ENCODE measurements at places on chromosomes 16 and 17.

GRCh38 chr16:14325502-14326401, 254.6 kb downstream of the MRTFB start:
- DNase-seq = no peak

DNA sequence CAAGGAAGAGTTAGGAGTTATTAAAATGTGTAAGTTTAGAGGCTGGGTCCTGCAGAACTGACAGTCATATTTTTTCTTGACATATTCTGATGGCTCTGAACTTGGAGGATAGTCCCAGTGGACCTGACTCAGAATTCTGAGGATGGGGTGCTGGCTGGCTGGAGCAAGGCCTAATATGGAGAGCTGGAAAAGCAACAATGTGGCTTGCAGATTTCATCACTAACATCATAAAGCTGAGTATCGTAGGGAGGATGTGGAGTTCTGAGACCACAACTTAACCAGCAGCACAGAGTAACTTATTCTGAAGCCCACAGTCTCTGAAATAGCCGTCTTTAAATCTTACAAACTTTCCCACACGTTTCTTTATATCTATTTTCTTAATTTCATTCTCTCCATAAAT, 2.3 kb downstream of the KRTAP1-5 start:
- no peak for DNase-seq

DNA sequence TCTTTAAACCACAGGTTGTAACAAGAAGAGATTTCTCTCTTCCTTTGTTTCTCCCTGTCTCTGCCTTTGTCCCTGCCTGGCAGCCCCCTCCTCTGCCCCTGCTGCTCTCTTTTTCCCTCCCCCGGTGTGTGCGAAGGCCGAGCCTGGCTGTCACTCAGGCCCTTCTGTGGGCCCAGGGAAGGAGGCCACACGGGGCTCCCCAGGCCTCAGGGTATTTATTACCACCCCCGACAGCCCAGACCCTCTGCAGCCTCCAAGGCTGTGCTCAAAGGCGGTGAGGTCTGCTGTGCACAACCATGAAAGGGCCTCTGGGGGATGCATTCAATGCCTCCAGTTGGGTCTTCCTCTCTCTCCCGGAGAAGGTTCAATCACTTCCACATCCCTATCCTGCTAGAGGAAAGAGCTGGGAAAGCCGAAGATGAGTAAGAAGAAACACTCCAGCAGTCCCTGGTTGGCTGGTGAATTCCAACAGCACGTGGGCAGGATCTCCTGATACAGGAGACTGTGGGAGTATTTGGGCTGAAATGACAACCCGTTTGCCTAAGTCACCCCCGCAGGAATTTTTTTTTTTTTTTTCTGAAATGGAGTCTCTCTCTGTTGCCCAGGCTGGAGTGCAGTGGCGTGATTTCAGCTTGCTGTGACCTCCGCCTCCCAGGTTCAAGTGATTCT, 34.2 kb downstream of the ZNF423 start:
- no peak for DNase-seq

- no peak for DNase-seq
These were observed 772 bp upstream of the KIF22 start for GRCh38 chr16:29789775-29790182.

DNA sequence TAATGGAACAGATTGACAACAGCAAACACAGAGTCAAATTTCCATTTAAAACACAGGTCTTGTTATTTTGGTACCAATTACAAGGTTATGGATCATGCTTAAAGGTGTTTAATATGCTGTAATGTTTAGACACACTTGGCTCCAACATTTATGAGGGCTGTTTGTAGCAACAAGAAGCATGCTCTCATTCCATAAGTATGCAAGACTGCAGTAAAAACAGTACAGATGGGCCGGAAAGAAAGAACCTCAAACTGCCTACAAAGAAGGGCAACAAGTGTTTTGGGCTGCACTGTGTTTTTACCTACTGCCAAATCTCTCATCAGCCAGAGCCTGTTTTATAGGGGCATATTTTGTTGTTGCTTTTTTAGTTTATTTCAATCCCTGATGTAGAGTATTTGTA, 100.5 kb upstream of the HS3ST3A1 start:
- no peak for DNase-seq

DNA sequence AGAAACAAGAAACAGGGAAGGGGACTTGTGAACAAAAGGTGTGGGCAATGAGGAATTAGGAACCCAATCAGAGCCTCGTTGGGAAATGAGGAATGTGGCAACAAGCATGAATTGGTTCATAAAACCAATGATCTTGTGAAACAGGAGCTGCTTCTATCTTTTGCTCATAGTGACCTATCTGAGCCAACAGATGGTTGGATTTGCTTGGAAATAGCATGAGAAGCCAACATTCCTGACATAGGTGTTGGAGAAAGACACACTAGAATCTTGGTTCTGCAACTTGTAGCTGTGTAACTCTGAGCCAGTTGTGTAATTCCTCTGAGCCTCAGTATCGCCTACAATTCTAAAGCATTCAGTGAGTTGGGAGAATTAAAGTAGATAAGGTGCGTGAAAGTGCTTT, 251.9 kb upstream of the AXIN2 start:
- DNase-seq = no peak

DNA sequence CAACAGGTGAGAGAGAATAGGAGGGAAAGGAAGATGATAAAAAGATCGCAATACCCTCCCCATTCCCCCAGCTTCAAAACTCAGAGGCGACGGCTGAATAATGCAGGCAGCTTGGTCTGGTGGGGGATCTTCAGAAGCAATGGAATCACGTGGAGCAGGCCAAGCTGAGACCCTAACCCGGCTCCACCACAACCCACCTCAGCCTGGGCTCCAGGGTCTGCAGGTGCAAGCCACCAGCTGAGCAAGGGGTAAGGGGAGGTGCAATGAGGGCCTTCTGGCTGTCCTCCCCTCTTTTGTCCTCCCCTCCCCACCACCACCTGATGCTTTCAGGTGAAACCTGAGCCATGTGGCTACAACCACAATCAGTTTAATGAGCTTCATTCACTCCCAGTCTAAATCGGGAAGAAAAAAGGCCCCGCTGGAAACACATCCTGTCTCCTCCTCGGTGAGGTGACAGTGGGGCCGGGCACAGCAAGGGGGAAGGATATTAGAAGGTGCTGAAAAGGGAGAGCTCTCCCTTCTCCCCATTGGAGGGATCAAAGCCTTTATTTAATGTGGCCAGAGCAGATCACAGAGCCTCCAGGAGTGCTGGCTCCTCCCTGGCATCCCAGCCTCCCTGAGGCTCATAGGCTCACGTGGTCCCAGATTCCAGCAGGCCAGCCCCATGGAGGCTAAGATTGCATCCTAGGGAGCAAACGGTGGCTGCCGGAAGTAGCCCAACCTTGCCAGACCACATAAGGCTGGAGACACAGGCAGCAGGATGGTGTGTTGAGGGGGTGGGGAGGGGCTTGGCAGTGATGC, 261.0 kb downstream of the SOX9 start:
- no peak for DNase-seq

DNA sequence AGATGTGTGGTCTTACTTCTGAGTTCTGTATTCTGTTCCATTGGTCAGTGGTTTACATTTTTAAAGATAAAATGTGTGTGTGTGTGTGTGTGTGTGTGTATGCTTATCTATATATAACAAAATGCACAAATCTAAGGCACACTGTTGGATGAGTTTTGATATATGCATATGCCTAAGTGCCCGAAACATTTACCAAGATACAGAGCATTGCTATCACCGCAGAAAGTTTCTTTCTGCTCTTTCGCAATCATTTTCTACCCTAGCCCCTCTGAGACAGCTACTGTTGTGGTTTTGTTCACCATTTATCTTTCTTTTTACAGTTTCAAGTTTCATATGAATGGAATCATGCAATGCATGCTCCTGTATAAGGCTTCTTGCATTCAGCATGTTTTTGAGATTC, 97.0 kb downstream of the MRTFB start:
- DNase-seq = no peak

GRCh38 chr16:46859719-46860152, 24.4 kb upstream of the GPT2 start:
- no peak for DNase-seq

DNA sequence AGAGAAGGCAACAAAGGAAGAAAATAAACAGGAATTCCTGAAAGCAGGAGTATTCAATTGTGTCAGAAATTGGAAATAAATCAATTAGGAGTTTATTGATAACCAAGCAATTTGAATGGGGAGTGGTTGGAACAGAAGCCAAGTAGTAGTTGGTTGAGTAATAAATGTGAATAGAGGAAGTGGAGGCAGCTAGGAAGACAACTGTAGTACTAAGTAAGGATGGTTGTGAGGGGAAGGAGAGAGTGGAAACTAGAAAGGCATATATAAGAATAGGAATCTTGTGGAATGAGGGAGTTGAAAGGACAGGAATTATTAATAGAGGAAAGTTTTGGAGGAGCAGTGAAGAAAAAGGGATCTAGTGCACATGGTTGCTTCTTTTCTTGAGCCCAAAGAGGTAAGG, 34.4 kb downstream of the NFAT5 start:
- no peak for DNase-seq

- no peak for DNase-seq
These were observed 12.4 kb downstream of the HBQ1 start for GRCh38 chr16:192686-193085.

DNA sequence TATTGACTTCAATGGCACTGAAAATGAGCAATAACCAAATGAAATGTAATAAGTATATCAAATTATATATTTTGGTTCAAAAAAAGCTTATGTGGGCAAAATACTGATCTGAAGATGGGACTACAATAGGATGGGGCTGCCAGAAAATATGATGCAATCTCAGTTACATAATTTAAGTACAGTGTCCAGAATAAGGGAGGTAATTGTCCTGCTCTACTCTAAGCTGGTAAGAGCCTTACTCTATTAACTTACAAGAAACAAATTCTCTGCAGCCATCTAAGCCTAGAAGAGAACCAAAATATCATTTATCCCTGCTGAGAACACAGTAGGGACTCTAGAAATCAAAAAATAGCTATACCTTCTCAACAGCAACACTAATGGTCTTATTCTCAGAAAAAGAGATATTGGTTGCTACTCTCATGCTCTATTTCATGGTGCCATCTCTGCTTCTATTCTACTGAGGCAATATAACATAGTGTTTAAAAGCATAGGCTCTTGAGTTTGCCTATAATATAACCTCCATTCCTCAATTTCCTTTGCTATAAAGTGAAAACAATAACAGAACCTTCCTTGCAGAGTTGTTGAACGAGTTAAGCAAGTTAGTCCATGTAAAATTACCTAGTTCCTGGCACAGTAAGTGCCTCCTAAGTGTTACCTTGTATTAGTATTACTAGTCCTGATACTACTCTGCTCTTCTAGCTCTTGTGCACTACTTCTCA, 19.9 kb downstream of the NQO1 start:
- no peak for DNase-seq

DNA sequence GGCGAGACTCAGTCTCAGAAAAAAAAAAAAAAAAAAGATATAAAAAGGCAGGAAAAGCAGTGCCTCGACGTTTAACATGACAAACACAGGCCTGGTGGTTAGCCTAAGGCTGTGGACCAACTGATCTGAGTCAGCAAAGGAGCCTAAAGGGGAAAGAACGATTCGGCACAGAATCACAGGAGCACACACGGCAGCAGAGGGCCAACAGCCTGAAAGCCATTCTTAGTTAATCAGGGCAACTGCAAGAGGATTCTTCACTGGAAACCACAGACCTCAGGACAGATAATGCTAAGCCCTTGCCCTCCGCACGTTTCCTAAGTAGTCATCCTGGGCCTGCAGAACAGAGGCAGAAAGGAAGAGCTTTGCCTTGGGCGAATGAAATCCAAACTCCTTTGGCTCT, 14.7 kb downstream of the TMEM11 start:
- no peak for DNase-seq

DNA sequence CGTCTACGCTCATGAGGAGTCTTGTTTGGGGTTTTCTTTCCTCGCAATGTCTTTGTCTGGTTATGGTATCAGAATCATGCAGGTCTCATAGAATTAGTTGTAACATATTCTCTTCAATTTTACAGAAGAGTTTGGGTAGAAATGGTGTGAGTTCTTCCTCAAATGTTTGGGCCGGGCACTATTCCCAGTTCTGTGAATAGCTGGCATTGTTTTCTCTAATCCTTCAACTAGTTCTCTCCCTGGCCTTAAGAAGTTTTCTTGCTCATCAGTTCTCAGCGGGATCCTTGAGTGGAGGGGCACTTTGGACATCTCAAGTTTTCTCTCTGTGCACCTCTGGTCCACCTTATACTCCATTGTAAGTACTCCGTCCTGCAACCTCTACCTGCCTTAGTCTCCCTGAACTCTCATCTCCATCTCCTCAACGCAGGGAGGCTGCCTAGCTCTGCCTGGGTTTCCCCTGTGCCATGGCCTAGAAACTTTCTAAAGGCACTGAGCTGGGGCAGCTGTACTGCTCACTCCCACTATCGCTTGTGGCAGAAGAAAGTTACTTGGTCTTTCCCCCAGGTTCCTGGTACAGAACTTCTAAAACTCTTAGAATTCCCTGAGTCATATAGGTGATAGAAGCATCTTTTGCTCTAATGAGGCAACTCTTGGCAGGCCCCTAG, 16.9 kb downstream of the NSMCE1 start:
- no peak for DNase-seq

- DNase-seq = no peak
These were observed 38.9 kb upstream of the SMPD3 start for GRCh38 chr16:68487203-68487514.

- no peak for DNase-seq
These were observed 196.7 kb downstream of the FTO start for GRCh38 chr16:53900667-53901066.

GRCh38 chr17:18159551-18160120, 24.0 kb upstream of the ALKBH5 start:
- DNase-seq = no peak

DNA sequence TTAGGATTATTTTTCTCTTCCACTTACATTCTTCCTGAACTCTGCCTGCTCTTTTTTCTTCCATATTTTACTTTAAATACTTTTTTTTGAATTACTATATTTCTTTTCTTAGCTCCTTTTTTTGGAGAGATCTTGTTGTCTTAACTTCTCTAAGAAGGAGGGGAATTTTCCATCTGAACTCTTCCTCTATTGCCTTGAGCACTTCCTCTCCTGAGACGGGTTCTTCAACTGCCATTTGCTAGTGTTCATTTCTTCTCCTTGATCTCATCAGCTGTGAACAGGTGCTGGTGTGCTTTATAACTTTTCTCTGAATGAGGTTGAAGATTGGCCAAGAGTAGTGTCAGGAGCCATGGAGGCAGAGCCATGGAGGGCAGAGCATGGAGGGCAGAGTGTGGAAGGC, 15.1 kb upstream of the CD300LD start:
- no peak for DNase-seq

- peak; percentile 65 for DNase-seq
These were observed 26.9 kb downstream of the CD300A start for GRCh38 chr17:74493331-74493833.

DNA sequence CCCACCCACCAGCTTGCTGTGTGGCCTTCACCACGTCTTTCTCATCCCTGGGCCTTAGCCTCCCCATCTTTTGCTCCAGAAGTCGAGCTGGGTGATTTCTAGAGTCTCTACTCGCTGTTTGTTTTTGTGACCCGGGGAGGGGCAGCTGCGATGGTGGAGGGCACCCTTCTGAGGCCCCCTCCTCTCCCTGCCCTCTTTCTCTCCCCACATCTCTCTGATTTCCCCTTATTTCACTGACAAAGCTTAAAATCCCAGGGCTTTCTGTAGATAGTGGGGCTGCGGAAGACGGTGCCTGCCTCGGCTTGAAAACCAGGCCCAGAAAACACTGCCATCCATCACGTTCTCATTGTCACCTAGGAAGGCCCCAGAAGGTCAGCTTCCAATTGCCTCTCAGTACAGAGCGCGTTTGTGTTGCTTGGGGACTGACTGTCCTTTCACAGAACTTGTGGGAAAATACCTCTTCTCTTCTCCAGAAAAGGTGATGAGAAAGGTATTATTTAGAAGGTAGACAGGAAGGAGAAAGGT, 95.1 kb downstream of the NTN1 start:
- DNase-seq = no peak
